ENCODE measurements at places on chromosomes 3 and 15. TPM values are rescaled to one million over a fixed set of nuclear protein-coding genes. Genes with fewer than 3 reads are reported as not detected.

Gene KNG1
- not detected for total RNA-seq

Gene CD86
- total RNA-seq, result not detected

- DNase-seq, result no peak
- H3K36me3 ChIP-seq, result no peaks in the 10 kb centered on the region
- H3K4me3 ChIP-seq, result peak overlapping the region; percentile 56
- H3K4me1 ChIP-seq, result no peaks in the 10 kb centered on the region
Measured at GRCh38 chr3:169764312-169764881, 463 bp downstream of the TERC start.

- peaks cover 12% of the 10 kb centered on the region for H3K4me1 ChIP-seq
- no peak overlapping the region for H3K4me3 ChIP-seq
- H3K36me3 ChIP-seq, result no peaks in the 10 kb centered on the region
- peak; percentile 35 for DNase-seq
- H3K27me3 ChIP-seq, result no peaks in the 10 kb centered on the region
Measured at GRCh38 chr3:189344996-189345395, 173.2 kb downstream of the TPRG1 start.

GRCh38 chr3:81864272-81864671 lies 102.8 kb upstream of the GBE1 start:
- H3K27me3 ChIP-seq, result no peaks in the 10 kb centered on the region
- H3K27ac ChIP-seq, result peak overlapping the region; percentile 56
- peak; percentile 91 for DNase-seq

- H3K4me3 ChIP-seq, result no peak overlapping the region
- no peaks in the 10 kb centered on the region for H3K27me3 ChIP-seq
- peak; percentile 18 for DNase-seq
- peaks cover 7% of the 10 kb centered on the region for H3K4me1 ChIP-seq
- peaks cover under 1% of the 10 kb centered on the region for H3K36me3 ChIP-seq
Measured at GRCh38 chr15:93221759-93222158, 132.7 kb upstream of the RGMA start.

Data from neural progenitor cell (in vitro differentiated cells).